Cortex of kidney (tissue), 1 donor: ENCODE measurements at places on chromosomes 5 and 9.

DNA sequence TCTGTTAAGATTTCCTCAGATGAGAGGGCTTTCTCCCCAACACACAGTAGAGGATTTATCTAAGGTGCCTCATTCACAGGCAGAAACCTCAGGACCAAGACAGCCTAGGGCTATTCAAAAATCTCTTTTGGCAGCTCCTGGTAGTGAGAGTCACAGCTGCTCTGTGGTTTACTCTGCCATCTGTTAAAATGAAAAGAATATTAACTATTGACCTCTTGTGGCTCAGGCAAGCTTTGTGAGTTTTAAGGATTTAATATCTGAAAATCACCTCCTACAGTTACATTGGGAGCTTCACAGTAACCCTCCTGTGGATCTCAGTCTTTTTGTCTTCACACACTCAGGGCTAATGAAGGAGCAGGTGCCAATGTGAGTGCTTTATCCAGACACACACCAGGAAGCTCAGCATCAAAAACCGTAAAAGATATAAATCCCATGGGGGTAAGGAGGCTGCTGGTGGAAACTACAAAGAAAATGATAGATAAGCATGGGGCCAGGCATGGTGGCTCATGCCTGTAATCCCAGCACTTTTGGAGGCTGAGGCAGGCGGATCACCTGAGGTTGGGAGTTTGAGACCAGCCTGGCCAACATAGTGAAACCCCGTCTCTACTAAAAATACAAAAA lies 29.7 kb downstream of the PPP1R2B start:
- no peak for DNase-seq

- no peak for DNase-seq
Observed at GRCh38 chr9:18359335-18359734, 114.6 kb upstream of the ADAMTSL1 start.

GRCh38 chr9:131672451-131672850 lies 67.4 kb downstream of the RAPGEF1 start:
- no peak for DNase-seq

DNA sequence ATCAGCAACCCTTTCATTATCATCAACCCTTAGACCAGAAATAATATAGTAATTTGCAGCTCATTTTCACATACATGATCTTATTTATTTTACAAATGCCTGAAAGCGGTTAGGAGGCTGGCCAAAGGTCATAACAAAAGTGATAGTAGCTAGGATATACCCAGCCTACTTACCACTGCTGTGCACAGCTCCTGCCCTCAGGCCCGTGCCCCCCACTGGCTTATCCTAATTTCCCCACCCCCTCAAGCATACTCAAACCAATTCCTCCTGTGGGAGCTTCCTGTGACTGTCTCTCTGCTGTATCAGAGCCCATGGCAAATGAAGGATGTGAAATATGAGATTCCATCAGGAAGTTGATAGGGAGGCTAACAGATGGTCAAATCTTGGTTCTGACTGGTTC lies 14.8 kb downstream of the FAM219A start:
- no peak for DNase-seq

DNA sequence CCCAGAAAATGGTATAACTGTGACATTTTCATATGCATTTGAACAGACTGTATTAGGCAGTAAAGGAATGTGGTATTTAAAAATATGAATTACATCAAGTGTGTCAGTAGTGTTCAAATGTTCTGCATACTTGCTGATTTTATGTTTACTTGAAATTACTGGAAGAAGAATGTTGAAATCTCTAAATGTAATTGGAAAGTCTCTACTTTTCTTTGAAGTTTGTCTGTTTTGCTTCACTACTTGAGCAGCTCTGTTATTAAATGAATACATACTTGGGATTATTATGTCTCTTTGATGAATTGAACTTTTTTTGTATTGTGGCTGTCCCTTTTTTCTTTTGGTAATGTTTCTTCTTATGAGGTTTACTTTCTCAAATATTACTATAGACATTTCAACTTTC lies 205.6 kb downstream of the TAF11L14 start:
- DNase-seq: no peak

GRCh38 chr9:33388110-33388994 lies 14.0 kb downstream of the AQP7 start:
- no peak for DNase-seq

GRCh38 chr5:6403416-6403815 lies 25.1 kb upstream of the MED10 start:
- no peak for DNase-seq

DNA sequence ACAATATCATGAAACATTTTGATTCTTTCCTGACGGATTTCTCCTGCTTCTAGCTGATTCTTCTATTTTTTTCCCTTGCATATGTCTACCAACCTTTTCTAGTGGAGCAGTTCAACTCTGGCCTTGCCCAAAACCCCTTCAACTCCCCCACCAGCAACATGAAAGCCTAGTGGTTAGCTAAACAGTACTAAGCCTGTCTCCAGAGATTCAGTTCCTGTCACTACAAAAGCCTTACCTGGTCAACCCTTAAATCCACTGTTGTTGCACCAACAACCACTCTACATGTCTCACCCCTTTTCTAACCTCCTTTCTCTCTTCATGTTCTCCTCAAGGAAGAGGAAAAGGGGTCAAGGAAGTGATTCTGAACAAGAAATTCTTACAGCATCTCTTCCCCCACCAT lies 74.8 kb upstream of the PIK3R1 start:
- DNase-seq: no peak

DNA sequence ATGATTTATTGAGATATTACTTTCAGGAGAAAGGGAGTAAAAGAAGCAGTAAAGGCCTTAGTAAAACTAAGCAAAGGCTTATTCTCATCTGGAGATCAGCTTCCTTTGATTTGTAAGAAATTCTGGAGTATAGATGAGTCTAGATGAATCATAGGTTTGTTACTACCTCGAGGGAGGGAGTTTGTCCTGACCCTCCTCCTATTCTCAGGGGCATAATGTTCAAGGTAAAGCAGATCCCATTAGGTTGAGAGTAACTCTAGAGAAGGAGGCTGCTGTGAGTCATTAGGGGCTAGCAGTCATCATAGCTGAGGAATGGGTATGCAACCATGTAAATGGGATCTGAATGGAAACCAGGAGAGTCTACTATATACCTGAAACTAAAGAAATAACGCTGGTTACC lies 155.5 kb upstream of the MOCS2 start:
- no peak for DNase-seq

- no peak for DNase-seq
Observed at GRCh38 chr5:95861864-95862561, 39.5 kb upstream of the GLRX start.

GRCh38 chr9:115353681-115354080 lies 235.7 kb upstream of the TNC start:
- no peak for DNase-seq

DNA sequence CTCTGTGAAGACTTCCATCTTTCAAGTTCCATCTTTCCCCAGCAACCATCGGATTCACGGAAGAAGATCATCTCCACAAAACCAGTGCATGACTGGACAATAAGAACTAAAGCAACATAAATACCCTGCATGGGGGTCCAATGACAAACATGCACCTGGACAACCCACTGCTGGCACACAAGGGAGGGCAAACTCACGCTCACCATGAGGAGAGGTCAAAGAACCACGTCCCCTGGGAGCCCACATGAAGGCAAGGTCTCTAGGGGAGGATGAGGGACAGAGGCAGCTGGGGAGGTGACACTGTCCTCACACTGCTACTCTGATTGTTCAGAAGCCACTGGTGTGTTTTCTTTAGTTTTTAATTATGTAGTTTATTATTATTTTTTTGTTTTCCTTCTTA lies 190.8 kb downstream of the MED10 start:
- DNase-seq: no peak

DNA sequence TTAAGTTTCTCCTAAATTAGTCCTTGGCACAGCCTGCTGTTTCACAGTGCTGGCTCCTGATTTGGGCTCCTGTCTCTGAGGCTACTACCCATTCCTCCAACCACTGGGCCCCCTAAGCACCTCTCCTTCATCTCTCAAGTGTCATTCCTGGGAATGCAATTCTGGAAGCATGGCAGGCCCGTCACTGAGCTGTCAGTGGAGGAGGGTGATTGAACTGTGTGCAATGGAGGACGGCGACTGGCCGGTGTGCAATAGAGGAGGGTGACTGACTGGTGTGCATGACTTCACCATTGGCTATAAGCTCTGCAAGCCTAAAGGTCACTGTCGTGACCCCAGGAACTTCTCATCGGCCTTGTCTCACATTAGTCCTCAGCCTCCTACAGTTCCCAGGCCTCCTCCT lies 12.4 kb upstream of the IL17B start:
- no peak for DNase-seq

DNA sequence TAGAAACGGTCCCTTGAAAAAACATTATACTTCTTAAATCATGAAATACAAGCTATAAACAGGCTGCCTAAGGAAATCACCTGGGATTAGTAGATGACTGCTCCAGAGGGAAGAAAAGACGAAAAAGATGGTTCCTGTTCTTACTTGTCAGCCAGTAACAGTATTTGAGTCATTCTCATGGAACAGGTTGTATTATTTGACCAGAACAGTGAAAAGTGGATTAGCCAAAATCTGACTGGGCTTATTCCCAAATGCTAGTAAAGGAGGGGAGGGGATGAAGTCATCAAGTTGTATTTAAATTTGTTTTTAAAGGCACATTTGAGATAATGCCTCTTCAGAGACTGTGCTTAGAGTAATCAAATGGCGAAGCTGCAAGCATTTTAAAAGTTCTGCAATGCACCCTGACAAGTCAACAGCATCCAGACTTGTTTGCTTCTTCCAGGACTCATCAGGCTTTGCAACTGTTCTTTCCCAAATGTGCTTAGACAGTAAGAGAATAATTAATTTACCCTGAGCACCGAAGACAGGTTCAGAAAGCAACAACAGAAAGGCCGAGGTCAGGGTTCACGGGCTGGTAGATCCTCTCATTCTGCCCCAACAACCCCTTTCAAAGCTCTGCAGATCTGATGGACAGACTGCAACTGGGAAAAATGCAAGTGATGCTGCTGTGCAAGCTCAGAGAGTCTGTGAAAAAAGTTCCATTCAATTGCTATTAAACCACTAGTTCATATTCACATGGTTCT lies 800.6 kb downstream of the KCTD16 start:
- no peak for DNase-seq

DNA sequence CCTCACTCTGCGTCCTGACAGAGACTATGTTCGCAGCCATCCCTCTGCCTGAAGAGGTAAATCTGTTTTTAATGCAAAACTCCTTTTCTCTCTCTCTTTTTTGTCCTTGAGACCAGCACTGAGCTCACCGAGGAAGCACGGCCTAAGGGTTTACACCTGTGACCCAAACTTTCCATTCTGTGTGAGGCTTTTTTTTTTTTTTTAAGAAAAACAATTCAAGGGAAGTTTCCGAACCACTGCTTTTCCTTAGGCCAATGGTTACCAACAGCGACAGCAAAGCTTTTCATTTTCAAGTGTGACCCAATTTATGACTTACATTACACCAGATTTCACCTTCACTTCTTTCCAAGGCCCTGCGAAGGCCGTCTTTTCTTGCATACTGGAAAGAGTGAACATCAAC lies 205.9 kb downstream of the EFNA5 start:
- no peak for DNase-seq

GRCh38 chr9:118734696-118735095 lies 634.5 kb downstream of the BRINP1 start:
- DNase-seq: no peak

GRCh38 chr9:73892335-73892734 lies 604.8 kb upstream of the RORB start:
- no peak for DNase-seq

GRCh38 chr9:17488662-17489061 lies 90.2 kb upstream of the SH3GL2 start:
- no peak for DNase-seq

GRCh38 chr9:38280251-38280800 lies 112.2 kb upstream of the ALDH1B1 start:
- DNase-seq: no peak

DNA sequence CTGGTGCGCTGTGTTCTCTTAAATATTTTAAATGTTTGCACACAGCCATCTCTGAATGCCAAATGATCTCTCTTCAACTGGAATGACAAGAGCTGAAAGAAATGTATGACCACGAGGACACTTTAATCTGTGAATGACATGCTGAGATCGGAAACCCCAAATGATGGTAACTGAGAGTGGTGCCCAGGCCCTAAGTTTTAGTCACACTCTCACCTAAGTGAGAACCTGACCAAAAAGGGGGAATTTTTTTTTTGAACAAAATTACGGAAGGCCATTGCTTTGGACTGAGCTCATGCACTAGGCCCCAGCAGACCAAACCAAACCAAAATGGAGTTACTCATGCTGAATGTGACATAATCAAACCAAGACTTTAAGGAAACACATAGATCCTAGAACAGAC lies 167.1 kb upstream of the TUT7 start:
- DNase-seq: no peak
